ENCODE measurements at places on chromosomes 1 and 21. TPM values are rescaled to one million over a fixed set of nuclear protein-coding genes. Genes with fewer than 3 reads are reported as not detected.

The U2AF1 gene
- 17.9 TPM for total RNA-seq

The RGSL1 gene
- not detected for total RNA-seq

The LMNA gene
- total RNA-seq, result 84.1 TPM

The DRAM2 gene
- total RNA-seq, result 24.0 TPM

The MYBPH gene
- total RNA-seq, result not detected

The NOS1AP gene
- total RNA-seq, result not detected

The AXDND1 gene
- total RNA-seq, result not detected

The KCNA2 gene
- total RNA-seq, result 1.7 TPM

The TMEM9 gene
- 13.2 TPM for total RNA-seq

The CCDC28B gene
- total RNA-seq, result 28.2 TPM

The C1orf116 gene
- not detected for total RNA-seq

The GRIK3 gene
- total RNA-seq, result not detected

The PPFIA4 gene
- 14.9 TPM for total RNA-seq

The VAV3 gene
- 6.1 TPM for total RNA-seq

The FLG2 gene
- not detected for total RNA-seq

The PPIAL4G gene
- not detected for total RNA-seq

The PAPPA2 gene
- total RNA-seq, result 0.10 TPM

The S100A9 gene
- not detected for total RNA-seq

The IL23R gene
- 13.3 TPM for total RNA-seq

The CDC14A gene
- total RNA-seq, result 11.2 TPM
